HCEC 1CT (cell line): ENCODE measurements at places on chromosomes 3 and 15.

- peak; percentile 44 for DNase-seq
Observed at GRCh38 chr3:124351430-124352148, 359.7 kb upstream of the ROPN1 start.

DNA sequence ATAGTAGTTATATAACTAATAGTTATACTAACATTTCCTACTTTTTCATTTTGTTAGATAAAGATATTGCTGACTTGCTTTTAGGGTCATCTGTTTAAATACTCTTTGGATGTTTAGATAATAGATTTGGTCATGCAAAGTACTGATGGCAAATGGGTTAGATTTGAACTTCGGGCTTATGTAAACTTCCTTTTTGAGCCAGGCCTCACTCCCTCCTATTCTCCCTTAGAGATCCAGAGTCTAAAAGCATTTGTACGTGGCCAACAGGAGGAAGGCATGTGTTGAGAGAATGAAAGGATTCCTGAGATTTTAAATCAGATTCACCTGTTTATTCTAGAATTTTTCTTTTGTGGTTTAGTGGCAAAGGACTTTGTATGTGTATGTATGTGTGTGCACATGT is 106.4 kb upstream of the GBE1 start:
- DNase-seq: no peak

- no peak for DNase-seq
Observed at GRCh38 chr3:101988596-101988995, 139.3 kb downstream of the NFKBIZ start.

GRCh38 chr3:177519588-177519987 is 322.3 kb upstream of the TBL1XR1 start:
- no peak for DNase-seq

DNA sequence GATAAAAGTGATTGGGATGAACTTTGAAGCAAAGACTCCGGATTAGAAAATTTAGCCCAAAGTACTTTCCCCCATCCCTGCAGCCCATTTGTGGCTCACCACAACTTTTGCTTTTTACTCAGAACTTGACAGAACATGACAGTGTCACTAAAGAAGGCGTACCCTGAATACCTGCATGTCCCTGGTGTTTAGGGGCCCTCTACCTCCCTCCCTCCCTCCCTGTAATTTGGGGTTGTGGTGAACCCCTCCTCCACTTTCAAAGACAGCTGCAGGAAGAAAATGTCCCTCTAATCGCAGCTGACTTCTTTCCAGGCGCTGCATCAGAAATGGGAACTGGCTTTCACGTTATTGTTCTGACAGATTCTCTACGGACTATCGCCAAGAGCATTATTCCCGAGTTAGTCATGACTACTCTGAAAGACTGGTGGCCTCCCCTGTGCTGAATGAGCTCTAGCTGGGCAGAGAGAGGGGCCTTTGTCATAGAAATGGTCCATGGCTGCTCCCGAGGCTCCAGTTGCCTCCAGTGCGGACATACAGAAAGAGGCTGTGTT is 93.2 kb upstream of the ARHGEF3 start:
- peak; percentile 16 for DNase-seq

GRCh38 chr3:43950775-43951174 is 260.0 kb downstream of the ABHD5 start:
- no peak for DNase-seq

DNA sequence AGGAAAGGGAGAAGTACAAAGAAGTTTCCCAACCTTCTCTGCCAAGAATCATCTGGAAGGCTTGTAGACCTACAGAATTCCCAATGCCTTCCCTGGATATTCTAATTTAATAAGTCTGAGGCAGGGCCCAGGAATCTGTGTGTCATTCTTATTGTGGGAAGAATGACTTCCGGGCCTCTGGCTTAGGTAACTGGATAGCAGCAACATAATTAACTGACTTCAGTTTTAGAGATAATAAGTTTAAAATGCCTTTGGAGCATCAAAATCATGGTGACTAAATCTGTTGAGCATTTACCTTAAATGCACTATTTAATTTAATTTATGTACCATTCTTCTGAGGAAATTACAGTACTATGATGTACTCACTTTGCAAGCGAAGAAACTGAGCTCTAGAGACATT is 44.3 kb upstream of the TM4SF1 start:
- DNase-seq: no peak

DNA sequence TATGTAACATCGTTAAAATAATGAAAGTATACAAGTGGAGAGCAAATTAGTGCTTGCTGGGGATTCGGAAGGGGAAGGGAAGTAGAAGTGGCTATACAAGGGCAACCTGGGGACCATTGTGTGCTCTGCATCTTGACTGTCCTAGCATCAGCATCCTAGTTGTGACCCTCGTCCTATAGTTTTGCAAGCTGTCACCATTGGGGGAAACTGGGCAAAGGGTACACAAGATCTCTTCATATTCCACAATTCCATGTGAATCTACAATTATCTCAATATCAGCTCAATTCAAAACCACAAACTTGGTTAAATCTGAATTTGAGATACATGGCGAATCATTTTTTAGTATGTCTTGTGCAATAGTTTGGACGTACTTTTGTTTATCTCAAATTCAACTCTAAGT is 30.9 kb downstream of the WNT7A start:
- no peak for DNase-seq

GRCh38 chr3:72957297-72957696 is 39.3 kb upstream of the PPP4R2 start:
- DNase-seq: no peak

- DNase-seq: no peak
Observed at GRCh38 chr3:8578282-8578681, 66.3 kb downstream of the SSUH2 start.

GRCh38 chr15:69992348-69992747 is 105.4 kb downstream of the TLE3 start:
- DNase-seq: no peak

DNA sequence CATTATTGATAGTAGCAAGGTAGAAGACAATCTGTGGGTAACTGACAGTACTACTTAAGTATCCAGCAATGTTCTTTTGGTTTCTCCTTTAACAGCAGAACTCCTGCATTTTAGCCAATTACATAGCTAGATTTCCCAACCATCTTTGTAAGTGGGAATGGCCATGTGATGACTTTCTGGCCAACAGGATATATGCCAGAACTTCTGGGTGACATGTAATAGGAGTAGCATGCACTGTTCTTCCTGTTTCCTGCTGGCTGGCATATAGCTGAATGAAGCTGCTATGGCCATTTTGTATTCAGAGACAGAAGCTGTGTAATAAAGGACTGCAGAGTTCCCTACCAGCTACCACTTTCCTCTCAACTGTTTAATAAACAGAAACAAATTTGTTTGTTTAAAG is 18.0 kb downstream of the SPICE1 start:
- DNase-seq: peak; percentile 40

- DNase-seq: no peak
Observed at GRCh38 chr3:124648551-124648950, 81.7 kb upstream of the UMPS start.

DNA sequence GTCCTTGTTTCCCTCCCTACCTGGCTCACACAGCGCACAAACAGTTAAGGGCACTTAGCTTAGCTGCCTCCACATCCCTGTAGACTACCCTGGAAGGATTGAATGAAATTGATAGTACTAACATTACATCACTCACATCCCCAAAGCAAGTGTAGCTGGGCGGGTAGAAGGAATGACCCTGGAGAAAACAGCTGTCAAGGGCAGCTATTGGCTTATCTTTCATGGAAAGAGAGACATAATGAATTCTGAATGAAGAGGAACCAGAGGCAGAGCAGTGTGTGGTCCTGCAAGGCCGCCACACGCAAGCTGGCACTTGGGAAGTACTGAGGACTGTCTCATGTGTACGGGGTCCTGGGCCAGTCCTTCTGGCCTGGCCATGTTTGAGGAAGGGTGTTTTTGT is 369.6 kb upstream of the RGMA start:
- DNase-seq: no peak

DNA sequence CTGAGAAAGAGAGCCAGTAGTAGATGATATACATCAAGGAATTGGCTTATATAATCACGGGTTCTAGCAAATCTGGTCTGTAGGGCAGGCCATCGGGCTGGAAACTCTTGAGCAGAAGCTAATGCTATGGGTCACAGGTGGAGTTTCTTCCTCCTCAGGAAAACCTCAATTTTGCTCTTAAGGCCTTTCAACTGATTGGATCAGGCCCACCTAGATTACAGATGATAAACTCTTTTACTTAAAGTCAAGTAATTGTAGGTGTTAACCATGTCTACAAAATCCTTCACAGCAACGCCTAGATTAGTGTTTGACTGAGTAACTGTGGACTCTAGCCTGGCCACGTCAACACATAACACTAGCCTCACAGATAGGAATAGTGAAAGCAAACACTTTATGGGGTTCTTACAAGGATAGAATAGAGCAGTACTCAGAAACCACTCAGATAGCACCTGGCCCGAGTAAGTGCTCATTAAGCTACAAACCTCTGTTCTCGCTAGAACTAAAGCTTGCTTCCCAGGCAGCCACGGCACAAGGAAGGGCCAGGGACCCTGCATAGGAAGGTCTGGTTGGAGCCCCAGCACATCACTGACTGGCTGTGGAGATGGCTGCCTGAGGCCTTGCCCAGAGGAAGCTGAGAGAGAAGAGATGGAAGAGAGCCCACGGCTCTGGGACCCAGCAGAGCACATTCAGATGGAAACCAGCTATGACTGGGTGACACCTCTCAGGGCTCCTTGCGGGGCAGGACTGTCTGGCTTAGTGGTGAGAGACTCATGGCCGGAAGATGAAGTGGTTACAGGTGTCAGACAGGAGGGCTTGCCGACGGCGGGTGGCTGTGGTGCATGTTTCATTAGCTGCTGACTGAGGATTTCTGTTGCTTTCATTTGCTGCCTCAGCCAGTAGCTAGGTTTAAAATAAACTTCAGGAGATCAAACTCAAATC is 202.5 kb upstream of the TLE3 start:
- no peak for DNase-seq

DNA sequence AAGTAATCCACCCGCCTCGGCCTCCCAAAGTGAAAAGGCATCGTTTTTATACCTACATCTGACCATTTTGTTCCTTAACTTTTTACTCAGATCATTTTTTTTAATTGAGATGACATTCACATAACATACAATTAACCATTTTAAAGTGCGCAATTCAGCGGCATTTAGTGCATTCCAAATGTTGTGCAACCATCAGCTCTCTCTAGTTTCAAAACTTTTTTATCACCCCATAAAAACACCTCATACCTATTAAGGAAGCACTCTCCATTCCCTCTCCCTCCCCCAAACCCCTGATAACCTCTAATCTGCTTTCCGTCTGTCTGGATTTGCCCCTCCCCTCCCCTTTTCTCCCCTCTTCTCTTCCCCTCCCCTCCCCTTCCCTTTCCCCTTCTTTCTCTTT is 310.1 kb downstream of the UACA start:
- no peak for DNase-seq

DNA sequence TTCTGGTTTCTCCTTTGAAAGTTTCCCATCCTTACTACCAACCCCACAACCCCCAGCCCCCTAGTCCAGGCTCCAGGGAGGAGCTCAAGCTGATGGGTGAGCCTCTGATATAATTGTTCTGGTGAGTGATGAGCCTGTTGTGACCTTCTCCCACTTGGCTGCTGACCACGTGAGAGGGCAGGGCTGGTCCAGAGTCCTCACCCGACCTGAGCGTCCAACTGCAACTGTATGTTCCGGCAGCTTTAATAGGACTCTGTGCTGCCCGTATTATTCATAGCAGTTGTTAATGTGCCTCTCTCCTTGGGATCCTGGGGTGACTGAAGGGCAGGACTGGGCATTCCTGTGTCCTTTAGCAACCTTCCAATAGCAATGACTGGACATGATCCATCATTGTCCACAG is 56.2 kb downstream of the B3GNT5 start:
- no peak for DNase-seq

GRCh38 chr3:178618197-178618596 is 82.0 kb downstream of the KCNMB2 start:
- DNase-seq: peak; percentile 69

DNA sequence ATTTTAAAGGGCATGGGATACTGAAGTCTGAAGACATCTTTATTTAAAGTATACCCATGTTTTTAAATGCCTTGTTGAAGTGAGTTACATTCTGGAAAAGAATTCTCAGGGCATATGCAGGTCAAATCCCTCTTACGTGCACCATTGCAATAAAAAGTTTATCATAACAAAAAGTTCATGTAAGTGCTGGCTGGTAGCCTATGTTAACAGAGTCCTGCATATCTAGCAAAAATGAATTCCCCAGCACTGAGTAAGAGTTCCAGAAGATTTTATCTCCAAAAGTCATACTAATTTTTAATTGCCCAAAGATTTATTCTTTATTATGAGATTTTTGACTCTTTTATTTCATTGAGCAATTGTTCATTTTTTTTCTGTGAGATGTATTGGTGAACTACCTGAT is 104.7 kb upstream of the ROBO1 start:
- DNase-seq: no peak

DNA sequence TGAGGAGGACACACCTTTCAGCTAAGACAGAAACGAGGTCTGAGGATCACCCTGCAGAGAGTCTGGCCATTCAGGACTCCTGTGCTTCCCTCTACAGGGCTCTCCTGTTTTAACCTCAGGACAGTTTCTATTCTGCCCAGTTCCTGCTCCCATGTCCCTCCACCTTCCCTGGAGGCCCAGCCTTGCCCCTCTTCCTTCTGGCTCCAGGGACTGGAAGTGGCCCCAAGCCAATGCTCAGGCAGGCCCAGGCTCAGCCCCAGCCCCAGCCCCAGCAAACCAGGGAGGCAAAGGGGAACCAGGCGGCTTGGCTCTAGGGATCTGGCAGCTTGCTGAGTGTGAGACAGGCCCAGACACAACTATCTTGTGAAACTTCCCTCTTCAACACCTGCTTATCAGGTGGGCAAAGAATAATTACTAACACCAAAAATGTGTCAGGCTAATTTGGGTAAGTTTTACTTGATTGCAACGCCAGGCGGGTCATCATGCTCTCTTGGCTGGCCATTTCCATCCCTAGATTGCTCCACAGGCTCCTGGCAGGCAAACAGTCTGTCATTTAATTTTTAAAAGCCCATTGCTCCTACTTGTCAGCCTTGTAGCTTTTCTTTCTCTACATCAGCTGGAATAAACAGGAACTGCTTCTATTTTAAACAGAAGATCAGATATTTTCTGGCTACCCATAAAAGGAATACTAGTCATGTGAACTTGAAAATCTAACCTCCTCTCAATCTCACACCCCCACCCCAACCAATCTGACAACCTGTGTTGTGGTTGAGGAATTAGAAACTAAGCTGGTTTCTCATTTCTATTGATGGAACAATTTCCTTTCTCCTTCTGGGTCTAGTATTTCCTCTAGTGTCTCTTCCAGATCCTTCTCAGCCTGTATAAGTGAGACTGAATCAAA is 33.5 kb downstream of the UPK1B start:
- DNase-seq: no peak

GRCh38 chr3:133979553-133979952 is 50.2 kb downstream of the SLCO2A1 start:
- no peak for DNase-seq

DNA sequence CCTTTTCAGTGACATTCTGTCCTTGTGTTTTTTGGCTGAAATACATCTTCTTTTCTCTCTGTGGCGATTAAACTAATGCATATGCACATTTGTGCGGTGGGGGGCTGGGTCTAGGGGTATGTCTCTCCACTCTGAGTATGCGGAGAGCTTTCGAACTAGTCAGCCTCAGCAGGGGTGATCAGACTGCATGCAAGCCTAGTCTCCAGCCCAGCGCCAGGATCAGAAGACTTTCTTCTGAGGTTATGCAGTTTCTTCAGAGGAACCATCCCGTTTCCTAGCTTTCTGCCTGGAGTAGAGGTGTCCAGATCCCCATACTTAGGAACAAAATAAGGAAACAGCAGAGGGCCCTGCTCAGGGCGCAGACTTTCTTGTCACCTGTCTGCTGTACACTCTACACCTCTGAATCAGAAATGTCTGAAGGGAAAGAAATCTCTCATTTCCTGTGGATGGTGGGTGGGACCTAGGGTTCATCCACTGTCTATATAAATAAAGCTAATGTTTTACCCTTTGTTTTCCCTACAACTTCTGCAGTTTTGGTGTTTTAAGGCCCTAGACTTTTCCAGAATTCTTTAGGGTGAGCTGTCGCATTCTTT is 230.4 kb downstream of the ABHD5 start:
- DNase-seq: no peak
